ENCODE measurements at places on chromosomes 11 and 22. TPM values are rescaled to one million over a fixed set of nuclear protein-coding genes. Genes with fewer than 3 reads are reported as not detected.

DNA sequence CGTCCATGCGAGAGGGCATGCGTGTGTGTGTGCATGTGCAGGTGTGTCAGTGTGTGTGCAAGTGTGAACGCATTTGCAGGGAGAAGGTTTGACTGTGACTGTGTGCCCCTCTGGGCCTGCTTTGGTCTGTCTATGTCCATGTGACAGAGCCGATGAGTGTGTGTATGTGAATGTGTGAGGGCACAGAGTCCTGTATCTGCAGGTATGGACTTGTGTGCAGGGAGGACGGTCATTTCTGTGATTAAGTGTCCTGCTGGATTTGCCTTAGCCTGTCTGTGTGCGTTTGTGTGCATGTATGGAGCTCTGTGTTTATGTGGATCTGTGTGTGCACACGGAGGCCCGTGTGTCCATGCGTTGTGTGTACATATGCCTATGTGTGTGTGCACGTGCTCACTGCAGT, 5.4 kb downstream of the EMID1 start:
- no peak for DNase-seq

DNA sequence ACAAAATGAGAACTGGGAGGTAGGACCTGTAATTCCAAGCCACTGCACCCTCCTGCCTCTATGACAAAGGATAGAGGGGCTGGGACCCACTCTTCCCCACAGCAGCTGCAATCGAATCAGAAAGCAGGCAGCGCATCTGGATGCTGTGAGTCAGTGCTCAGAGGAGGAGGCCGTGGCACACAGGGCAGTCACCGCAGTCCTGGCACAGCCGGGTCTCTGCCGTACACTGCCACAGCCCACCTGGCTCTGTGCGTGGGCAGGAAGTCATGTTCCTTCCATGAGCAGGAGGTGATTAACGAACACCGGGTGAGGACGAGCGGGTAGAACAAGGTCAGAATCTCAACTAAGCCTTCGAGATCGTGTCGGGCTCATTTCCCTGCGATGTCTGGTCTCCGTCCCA, 30.2 kb upstream of the PPFIA1 start:
- DNase-seq, result no peak

DNA sequence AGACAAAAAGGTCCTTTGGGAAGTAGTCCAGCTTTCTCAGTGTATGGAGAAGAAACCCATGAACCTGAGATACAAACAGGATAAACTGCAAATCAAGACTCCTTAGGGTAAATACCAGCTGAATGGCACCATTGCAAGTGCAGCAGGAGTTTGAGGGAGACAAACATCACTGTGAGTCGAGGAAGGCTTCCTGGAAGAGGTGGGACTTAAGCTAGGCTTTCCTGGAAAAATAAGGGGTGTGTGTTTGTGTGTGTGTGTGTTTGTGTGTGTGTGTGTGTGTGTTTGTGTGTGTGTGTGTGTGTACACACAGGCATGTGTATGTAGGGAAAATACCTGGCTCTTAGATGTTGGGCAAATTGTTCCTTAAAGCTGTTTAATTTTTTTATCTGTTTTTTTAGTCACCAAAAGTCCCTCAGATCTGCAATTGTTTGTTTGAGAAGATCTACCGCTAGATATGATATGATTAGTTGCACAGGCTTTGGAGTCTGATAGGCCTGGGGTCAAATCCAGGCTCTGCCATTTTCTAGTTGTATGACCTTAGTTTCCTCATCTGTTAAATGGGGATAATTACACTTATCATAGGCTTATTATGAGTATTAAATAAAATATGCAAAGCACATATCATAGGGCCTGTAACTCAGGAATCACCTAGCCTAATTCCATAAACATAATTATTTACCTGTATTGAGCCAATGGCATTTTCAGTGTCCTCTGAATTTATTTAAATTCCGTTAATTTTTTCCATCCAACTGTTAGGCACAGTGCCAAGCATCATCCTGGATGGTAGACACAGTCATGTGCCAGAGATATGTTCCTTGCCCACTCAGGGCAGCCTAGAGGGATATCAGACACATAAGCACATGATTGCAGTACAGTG, 85.6 kb upstream of the EED start:
- no peak for DNase-seq

GRCh38 chr11:124725719-124726105, 14.0 kb upstream of the NRGN start:
- DNase-seq, result no peak

GRCh38 chr11:69156673-69157155, 979 bp downstream of the SMIM38 start:
- DNase-seq, result no peak

GRCh38 chr22:34010259-34010658, 90.0 kb upstream of the LARGE1 start:
- no peak for DNase-seq

GRCh38 chr11:14258221-14258935, 100.6 kb downstream of the RRAS2 start:
- no peak for DNase-seq

DNA sequence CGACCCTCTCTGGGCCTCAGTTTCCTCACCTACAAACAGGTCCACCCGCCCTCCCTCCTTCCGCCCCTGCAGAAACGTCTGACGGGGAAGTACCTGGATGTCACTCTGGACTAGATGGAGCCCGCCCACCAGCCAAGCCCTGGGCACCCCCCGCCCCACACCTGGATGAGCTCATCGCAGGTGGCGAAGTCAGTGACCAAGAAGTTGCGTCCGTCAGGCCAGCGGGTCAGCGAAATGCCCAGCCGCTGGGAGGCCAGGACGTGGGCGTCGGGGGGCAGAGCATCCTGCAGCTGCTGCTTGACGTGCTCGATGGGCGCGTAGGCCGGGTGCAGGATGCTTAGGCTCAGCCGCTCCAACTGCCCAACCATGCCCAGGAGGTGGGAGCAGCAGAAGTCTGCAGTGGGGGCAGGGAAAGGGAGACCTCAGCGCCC, 897 bp downstream of the PNPLA5 start:
- no peak for DNase-seq

GRCh38 chr11:62546929-62547625, 471 bp upstream of the AHNAK start:
- no peak for DNase-seq

DNA sequence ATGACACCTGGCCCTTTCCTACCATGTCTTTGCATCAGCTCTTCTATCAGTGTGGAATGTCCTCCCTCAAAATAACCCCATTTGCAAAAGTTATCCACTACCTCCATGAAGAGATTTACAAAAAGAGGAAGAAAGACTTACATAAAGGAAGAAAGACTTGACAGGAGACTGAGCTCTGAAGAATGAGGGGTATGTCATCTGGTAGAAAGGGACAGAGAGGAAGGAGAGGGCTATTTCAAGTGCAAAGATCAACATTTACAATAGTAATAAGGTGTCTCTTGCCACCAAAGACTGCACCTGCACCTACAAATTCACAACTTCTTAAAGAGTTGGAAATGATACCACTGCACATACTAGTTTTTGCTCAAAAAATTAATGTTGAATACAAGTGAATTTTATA, 18.2 kb downstream of the PAK1 start:
- no peak for DNase-seq

GRCh38 chr11:87597725-87598124, 560.0 kb downstream of the TMEM135 start:
- DNase-seq, result no peak

RIC8A gene
- polyA plus RNA-seq, result 153 TPM
